Stimulated activated naive CD4-positive, alpha-beta T cell treated with Interleukin-2 at 50 U/mL for 16 hours (primary cell): ENCODE measurements at places on chromosomes 12 and 14.

GRCh38 chr12:45852508-45852907 is 123.0 kb downstream of the ARID2 start:
- DNase-seq, result no peak

DNA sequence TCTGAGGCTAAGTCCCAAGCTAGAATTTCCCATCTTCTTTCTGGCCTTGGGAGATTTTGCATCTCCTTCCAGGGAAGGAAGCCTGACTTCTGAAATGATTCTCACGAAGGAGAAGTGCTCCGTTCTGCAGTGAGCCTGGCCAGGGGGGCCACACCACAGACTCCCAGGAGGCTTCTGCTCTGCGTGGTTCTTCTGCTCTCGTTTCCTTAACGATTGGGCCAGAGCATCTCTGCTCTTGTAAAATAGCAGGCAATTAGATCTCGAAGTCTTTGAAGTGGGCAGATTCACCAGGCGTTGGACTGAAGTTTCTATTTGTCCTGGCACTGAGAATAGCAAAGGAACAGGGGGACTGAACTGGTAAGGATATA is 6.7 kb upstream of the BATF start:
- DNase-seq, result no peak

GRCh38 chr12:139585-139984 is 73.0 kb downstream of the IQSEC3 start:
- no peak for DNase-seq

GRCh38 chr14:88628462-88628861 is 65.6 kb downstream of the ZC3H14 start:
- DNase-seq, result no peak

- no peak for DNase-seq
Observed at GRCh38 chr14:68934066-68934465, 45.0 kb downstream of the ACTN1 start.

DNA sequence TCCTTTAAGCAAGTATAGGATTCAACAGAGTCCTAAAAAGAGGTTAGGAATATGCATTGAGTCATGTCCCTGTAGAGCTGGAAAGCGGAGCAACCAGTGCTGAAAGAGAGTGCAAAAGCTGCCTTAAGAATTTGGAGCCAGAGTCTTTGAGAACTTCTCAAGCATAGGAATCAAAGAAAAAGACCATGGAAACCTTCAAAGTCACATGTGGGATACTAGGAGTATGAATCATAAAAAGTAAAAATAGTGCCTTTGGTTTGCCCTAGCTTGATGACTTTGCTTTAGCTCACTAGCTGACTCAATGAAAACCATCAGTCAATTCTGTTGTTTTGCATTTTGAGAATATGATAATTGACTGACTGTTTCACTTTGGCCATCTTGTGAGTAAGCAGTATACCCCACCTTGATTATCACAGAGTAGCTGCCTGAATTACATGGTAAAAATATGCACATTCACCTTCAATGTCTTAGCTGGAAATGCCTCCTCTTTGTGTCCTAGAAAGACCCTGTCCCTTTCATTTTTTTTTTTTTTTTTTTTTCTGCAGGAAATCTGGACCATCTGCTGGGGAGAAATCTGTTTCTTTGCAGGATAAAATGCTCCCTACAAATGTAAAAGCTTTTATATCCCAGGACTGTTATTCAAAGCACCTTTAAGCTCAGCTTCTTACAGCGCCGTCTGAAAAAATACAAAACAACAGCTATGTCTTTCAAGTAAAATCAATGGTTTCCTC is 248.6 kb upstream of the KRR1 start:
- no peak for DNase-seq

DNA sequence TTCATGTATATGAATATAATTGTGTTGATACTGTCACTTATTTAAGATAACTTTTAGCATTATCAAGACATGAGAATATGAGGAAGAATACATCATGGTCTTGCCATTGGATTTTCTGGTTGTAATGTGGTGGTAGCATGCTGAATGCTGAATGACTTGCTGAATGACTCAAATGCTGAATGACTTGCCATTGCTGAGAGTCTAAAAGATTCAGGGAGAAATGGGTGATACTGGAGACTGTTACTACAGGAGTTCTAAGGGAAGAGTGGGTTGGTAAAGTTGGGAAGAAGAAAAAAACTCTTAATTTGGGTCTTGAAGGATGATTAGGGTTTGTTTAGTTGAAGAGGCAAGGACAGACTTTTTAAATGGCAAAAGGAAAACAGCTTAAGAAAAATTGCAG is 72.1 kb upstream of the MANSC4 start:
- DNase-seq, result no peak

DNA sequence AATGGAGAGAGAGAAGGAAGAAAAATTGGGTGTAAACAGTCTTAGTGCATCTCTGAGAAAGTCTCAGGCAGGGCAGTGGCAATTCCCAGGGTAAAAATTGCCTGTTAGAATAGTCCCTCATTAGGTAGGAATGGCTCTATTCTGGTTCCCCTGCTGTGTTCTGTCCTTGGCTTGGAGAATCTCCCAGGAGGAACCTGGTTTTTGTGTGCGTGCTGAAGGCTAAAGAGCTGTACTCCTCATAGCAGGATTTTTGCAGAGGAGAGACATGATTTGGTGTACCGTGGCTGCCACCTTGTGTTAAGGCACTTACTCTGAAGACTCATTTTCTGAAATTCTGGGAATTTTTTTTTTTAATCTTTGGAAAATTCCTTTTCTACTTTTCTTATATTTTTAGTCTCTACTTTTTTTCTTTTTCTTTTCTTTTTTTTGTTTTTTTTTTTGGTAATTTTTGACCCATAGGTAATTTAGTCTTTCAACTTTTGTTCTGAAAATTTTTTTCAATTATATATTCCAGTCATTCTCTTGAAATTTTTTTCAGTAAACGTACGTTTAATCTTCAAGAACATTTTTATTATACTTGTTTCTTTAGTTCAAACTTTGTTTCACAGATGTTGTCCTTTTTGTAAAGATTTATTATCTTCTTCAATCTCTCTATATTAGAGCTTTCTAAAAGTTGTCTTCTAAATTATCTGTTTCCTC is 63.8 kb downstream of the FBXO33 start:
- DNase-seq, result no peak

DNA sequence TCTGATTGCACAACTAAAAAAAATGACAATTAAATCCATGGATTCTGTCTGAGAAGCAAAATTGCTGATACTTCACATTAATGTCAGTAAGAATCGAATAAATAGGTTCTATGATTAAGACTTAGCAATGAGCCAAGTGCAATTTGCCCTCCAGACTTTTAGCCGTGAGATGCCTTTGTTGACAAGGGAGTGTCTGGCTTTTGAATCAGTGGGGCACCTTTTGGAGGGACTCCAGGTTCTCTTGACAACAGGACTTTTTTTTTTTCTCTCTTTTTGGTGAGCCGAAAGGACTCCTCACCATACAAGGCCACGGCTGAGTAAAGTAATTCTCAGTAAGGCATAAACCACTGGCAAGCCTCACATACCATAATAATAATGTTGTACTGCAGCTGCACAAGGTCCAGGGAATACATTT is 4.7 kb upstream of the MDM1 start:
- no peak for DNase-seq

GRCh38 chr14:22966783-22967269 is 9.9 kb upstream of the HAUS4 start:
- DNase-seq, result no peak
